ENCODE measurements at places on chromosomes 5 and 9.
A peak's percentile ranks its signal among the peaks of the same experiment; 100 is the strongest.

DNA sequence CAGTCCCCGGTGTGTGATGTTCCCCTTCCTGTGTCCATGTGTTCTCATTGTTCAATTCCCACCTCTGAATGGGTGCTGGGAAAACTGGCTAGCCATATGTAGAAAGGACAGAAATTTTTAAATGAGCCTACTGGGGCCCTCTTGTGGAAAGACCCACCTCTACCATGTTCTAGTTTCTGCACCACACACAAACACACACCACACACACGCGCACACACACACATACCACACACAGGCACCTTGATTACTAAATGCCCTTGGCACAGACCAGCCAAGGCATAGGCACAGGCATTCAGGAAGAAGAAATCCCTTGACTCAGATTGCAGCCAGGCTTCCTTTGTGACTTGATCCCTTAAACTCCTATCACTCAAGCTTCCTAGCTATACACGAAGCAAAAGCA is 60.5 kb downstream of the SIL1 start:
- peak; percentile 2 for DNase-seq

GRCh38 chr9:130429381-130429780 is 15.4 kb upstream of the ASS1 start:
- no peak for DNase-seq

GRCh38 chr9:123419091-123419490 is 63.1 kb downstream of the CRB2 start:
- DNase-seq, result no peak

- DNase-seq, result no peak
Measured at GRCh38 chr5:173010547-173011464, 27.2 kb downstream of the ATP6V0E1 start.

GRCh38 chr9:34515959-34516358 is 6.8 kb downstream of the ENHO start:
- no peak for DNase-seq

DNA sequence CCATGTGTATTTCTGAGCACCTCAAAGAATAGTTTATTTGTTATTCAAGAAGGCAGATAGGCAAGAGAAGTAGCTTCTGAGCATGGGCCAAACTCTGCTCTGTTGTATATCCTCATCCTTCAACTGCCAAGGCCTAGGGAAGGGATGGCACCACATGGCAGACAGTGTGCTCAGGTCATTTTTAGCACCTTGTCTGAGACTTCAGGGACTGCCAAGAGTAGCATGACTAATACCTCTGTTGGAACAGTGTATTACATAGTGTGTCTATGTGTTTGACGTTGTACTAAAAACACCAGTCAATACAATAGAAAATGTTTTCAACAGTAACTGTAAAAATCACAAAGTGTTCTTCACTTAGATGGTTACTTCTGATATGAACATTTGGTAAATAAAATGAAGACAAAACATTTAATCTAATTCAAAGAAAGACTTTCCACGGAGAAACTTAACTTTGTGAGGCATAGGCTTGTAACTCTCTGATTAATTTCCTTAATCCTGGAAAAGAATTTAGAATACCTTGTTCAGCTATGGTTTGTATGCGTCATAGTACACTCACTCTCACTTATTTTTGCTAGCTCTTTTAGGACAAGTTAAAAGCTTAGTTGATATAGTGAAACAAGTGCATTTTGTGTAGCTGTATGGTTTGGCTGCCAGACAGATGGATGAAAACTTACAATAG is 318.4 kb upstream of the RIOK2 start:
- no peak for DNase-seq

DNA sequence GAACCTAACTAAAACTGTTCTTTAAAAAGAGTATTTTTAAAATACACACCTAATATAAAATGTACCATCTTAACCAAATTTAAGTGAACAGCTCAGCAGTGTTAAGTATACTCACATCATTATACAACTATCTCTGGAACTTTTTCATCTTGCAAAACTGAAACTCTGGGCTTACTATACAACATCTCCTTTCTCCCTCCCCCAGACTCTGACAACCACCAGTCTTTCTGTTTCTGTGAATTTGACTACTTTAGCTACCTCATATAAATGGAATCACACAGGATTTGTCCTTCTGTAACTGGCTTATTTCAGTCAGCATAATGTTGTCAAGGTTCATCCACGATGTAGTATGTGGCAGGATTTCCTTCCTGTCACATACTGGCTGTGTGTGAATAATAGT is 93.5 kb downstream of the FOXD1 start:
- DNase-seq, result no peak

- DNase-seq, result no peak
Measured at GRCh38 chr5:147441191-147441695, 68.6 kb downstream of the DPYSL3 start.

GRCh38 chr9:135486267-135487065 is 6.9 kb downstream of the PPP1R26 start:
- DNase-seq, result no peak

- no peak for DNase-seq
Measured at GRCh38 chr9:93601063-93601462, 24.7 kb downstream of the PHF2 start.

GRCh38 chr9:36023260-36024048 is 13.3 kb upstream of the RECK start:
- DNase-seq, result peak; percentile 76

GRCh38 chr5:83924171-83924570 is 203.5 kb upstream of the HAPLN1 start:
- DNase-seq, result no peak

DNA sequence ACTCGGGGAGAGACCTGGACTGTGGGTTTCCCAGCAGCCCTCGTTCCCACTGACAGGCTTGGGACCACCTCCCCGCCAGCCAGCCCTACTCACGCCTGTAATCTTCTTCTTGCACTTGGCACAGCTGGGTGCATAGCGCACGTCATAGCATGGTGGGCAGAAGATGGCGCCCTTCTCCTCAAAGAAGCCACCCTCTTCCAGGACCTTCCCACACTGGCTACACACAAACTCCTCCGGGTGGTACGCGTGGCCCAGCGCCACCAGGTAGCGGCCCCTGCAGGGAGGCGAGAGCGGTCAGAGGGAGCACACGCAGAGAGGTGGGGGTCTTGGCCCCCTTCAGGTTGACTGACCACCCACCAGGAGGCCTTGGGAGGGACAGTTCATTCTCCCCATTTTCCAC is 9.4 kb downstream of the PDLIM7 start:
- peak; percentile 19 for DNase-seq

- no peak for DNase-seq
Measured at GRCh38 chr9:8188723-8189407, 389.3 kb upstream of the DMAC1 start.

DNA sequence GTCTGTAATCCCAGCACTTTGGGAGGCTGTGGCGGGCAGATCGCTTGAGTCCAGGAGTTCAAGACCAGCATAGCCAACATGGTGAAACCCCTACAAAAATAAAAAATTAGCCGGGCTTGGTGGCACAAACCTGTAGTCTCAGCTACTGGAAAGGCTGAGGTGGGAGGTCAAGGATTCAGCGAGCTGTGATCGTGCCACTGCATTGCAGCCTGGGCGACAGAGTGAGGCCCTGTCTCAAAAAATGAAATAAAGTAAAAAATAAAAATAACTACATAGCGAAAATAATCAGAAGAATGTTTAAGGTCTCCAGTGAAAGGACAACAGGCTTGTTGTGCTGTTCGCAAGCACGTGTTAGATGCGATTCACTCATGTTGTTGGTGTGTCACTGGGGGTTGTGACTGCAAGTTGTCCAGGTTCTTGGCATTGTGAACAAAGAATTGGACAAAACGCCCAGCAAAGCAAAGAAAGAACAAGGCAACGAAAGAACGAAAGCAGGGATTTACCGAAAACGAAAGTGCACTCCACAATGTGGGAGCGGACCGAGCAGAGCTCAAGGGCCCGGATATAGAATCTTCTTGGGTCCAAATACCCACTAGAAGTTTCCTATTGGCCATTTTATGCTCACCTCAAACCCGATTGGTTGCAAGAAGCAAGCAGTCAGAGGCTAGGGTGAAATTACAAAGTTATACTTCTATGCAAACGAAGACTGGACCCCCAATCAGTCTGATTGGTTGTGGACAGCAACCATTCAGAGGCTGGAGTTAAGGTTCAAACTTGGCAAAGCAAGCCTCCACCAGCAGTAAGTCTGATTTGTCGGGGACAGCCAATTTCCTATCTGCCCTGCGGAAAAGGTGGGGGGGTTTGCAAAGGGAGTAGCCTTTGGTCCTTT is 844 bp upstream of the MCCC2 start:
- peak; percentile 47 for DNase-seq

- DNase-seq, result no peak
Measured at GRCh38 chr9:135303280-135303647, 176.3 kb upstream of the PPP1R26 start.

DNA sequence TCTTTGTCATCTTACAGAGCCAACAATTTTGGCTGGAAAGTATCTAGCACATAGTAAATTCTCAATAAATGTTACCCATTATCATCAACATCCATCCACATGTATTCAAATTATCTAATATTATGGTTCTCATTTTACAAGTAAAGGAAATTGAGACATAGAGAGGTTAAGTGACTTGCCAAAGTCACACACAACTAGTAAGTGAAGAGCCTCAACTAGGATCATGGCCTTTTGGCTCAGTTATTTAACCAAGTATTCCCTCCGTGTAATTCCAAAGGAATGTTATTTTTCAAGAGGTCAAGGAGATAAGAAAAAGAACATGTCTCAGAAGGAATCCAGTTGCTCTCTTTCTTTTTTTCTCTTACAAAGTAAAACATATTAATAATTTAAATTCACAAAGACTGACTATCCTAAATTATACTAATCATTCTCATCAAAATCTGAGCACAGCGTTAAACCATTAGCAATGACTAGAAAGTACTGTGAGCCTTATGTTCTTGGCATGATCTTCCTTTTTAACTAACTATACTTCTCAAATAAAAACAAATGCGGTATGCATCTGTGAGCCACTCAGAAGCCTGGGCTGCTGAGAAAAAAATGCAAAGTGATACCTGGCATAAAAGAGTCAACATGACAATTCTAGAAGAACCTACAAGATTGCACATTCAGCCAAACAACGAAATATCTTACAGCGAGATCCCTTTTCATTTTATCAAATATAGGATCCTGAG is 350.9 kb downstream of the GLIS3 start:
- DNase-seq, result no peak

GRCh38 chr5:77143998-77144836 is 57.1 kb upstream of the ZBED3 start:
- DNase-seq, result peak; percentile 66

- DNase-seq, result no peak
Measured at GRCh38 chr5:35922468-35922867, 16.0 kb downstream of the CAPSL start.

DNA sequence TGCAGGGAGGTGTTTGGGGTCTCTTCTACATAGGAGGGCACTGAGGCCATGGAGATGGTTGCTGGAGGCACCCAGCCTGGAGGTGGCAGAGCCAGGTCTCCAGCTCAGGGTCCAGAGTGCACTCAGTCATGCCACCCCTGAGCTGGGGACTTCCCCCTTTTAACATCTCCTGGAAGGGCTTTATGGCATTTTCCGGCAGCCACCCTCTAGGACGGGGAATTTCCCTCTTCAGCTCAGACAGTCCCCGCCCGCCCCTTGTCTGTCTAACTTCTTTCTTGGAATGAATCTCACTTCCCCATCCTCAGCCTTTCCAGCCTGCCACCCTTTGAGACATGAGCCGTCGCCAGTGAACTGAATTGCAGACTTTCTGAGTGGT is 49.9 kb downstream of the COL15A1 start:
- DNase-seq, result no peak

DNA sequence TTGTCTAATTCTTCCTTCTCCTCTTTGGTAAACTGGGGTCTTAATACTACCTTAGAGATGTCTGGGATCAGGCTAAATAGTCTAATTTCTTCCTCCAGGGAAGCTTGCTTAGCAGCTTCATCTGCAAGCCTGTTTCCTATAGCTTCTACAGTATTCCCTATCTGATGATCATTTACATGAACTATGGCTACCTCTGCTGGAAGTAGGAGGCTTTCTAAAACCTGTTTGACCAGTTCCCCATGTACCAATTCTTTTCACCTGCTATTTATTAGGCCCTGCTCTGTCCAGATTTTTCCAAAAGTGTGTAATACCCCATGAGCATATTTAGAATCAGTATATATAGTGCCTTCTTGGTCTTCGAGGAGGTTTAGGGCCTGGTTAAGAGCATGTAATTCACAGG is 619.8 kb downstream of the HINT1 start:
- DNase-seq, result no peak

GRCh38 chr5:149853331-149853648 is 91.3 kb downstream of the PDE6A start:
- DNase-seq, result no peak

DNA sequence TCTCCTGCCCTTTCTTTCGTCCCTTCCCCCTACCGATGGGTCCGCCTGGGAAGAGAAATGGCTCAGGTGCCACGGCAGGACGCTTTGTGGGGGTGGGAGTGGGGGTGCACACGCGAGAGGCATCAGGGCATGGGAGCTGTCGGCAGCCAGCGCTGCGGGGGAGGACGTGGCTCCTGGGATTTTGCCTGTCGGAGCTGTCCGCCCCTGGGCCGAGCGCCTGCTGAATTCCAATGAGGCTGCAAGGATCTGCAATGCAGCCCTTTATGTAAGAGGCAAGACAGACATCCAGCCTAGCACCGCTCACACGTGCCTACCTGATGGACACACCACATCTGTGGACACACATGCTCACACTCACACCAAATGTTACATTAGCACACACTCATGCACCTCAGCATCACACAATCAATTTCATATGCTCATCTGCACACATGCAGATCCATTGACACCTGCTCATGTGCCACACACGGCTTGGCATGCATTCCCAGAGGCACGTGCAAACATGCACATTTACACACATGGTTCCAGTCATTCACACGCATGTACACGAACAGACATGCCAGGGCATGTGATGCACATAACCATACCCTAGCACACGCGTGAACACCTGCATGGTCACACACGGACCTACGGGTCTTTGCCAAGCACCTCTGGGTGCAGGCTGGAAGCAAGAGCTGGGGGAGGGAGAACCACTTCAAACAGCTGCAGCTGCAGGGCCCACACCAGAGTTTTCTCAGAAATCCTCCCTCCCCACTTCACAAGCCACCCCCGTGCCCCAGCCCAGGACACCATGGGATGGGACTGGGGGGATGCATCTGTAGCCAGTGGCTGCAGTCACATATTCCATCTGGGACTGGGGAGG is 1.4 kb downstream of the GRIN1 start:
- DNase-seq, result no peak
